ENCODE measurements at places on chromosomes 16 and 17.

- no peak for DNase-seq
Measured at GRCh38 chr17:79802736-79803420, 6.0 kb upstream of the CBX8 start.

- DNase-seq = no peak
Measured at GRCh38 chr17:71849783-71850768, 270.7 kb upstream of the SOX9 start.

- DNase-seq = no peak
Measured at GRCh38 chr17:80507965-80508364, 31.6 kb upstream of the NPTX1 start.

DNA sequence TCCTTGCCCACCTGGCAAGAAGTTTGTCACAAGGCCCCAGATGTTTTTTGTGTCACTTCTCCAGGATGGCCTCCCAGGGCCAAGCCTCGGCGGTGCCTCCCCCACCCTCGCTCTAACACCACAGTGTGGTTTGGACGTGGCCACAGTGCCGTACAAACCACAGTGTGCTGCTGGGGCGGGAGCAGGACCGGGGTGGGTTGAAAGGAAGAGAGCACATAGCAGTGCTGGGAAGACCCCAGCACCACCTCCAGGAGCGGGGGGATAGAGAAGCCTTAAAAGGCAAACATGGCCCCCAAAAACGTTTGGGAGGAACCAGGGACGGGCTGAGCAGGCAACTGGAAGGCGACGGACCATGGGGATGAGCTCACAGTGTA is 5.0 kb upstream of the BCL6B start:
- DNase-seq = no peak

DNA sequence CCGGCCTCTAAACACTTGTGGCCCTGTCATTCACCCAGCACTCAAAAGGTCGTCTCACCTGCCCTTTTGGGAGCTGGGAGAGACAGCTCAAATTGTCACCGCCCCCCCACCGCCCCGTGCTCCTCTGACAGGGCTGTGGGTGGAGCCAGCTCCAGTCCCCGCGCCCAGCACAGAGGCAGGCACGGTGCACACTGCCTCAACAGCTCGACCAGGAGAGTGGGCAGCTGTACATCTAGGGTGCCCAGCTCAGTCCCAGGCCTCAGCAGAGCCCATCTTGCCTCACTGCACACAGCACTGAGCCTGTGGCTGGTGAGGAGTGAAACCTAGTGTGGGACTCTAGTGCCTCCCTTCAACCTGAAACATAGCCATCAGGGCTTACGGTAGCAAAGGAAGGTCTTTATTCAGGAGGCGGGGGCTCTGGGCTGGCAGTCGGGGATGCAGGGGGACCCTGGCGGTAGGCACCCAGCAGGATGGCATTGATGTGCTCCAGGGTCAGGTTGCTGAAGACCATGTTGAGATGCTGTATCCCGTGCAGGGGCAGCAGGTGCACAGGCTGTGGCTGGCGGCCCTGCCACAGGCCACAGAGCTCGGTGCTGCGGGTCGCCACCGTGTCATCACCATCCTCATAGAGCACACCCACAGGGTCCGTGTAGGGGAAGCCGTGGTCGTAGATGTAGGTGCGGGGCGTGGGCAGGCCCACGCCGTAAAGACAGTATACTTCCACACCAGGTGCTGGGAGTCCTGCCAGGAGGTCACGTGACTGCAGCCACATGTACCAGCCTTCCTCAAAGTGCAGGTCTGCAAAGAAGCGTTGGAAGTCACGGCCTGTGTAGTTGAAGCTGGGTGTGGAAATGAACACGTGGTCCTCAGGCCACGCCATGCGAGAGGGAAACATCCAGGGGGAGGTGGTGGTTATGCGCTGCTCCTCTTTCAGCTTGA is 3.1 kb upstream of the PSMB10 start:
- no peak for DNase-seq

- DNase-seq = peak; percentile 56
Measured at GRCh38 chr16:81730090-81731051, 48.7 kb upstream of the PLCG2 start.

- no peak for DNase-seq
Measured at GRCh38 chr17:49996121-49996494, 1.1 kb upstream of the DLX3 start.

DNA sequence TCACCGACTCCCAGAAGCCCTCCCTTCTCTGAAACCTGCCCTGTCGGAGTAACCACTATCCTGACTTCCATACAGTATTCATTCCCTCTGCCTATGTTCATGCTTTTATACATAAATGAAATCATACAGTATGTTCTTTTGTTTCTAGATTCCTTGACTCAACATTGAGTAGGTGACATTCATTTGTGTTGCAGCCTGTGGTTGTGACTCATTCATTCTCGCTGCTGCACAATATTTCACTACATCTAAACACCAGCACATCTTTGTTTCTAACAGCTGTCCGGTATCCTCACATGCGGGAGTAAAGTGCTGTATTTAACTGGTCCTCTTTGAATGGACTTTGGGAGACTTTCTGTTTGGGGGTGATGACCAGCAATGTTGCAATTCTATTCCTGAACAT is 135.0 kb upstream of the FOXF1 start:
- peak; percentile 81 for DNase-seq

DNA sequence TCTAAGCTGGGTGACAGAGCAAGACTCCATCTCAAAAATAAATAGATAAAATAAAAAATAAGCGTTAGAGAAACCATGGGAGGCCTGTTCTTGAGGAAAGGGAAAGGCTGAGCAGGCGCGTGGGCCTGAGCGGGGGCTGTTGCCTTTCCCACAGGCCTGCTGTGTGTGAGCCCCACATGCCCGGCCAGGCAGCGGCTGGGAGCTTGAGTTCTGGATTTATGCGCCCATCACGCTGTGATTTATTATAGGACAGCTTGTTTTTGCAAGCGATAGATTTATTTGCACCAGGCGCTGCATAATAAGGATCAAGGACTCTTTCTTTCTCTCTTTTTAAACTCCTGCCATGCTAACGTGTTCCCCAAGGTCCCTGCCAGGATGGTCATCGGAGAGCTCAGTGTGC is 14.8 kb upstream of the WFDC1 start:
- DNase-seq = no peak

GRCh38 chr17:77210946-77211541 is 70.3 kb downstream of the SEC14L1 start:
- DNase-seq = no peak

DNA sequence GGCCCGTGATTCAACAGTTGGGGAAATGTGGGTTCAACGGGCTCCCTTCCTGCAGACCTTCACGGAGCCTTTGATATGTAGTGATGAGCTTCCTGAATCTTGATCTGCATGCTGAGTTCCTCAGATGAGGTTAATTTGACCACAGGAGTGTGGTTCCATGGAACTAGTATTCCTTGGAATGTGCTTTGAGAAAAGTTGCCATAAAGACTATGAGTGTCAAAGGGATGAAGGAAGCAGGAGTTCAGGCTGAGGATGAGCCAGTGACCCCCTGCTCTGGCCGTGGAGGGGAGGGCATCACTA is 229.2 kb downstream of the MSI2 start:
- DNase-seq = no peak

- no peak for DNase-seq
Measured at GRCh38 chr16:17162560-17162959, 308.2 kb downstream of the XYLT1 start.

GRCh38 chr16:63737633-63738032 is 1384.2 kb downstream of the CDH11 start:
- DNase-seq = no peak

DNA sequence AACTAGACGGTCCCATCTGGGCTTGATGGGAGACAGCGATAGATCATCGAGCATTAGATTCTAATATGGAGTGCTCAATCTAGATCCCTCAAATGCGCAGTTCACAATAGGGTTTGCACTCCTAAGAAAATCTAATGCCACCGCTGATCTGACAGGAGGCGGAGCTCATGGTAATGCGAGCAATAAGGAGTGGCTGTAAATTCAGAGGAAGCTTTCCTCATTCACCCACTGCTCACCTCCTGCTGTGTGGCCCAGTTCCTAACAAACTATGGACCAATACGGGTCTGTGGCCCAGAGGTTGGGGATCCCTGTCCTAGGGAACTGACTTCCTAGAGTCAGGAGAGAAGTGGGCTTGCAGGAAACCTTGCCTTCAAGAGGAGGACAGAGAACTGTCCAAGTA is 25.2 kb upstream of the AMZ2 start:
- DNase-seq = no peak

DNA sequence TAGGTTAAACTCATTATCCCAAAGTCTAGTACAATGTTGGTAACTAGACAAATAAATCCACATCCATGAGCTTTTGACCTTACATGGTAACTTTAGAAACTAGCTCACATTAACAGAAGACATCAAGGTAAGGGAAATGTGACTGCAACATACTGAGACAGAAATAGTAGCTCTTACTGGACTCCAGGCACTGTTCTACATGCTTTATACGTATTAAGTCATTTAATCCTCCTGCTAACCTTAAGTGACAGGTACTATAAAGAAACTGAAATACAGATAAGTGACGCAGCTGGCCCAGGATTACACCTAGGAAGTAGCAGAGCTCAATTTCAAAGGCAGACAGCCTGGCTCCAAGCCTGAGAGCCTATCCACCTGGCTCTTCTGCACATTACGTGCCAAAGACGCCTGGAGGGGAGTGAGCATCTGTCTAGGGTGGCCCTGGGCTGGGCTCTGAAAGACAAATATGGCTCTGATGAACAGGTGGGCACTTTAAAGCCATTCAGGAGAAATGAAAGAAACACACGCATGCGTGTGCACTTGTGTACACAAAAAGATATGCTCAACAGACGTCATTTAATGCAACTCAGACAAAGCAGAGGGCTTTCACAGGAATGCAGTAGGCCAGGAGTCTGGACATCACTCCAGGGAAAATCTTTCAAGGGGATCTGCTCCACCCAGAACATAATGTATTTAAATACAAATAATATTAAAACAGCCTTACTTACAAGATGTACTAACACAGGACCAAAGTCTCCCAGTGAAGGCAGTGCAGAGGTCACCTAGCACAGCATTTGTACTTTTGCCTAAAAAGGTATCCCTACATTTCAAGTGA is 4.4 kb downstream of the ZC3H7A start:
- no peak for DNase-seq

GRCh38 chr17:2776589-2777241 is 19.5 kb upstream of the RAP1GAP2 start:
- no peak for DNase-seq

- no peak for DNase-seq
Measured at GRCh38 chr16:87150681-87151280, 166.4 kb downstream of the C16orf95 start.

- no peak for DNase-seq
Measured at GRCh38 chr16:634051-634670, 1.9 kb downstream of the METTL26 start.

DNA sequence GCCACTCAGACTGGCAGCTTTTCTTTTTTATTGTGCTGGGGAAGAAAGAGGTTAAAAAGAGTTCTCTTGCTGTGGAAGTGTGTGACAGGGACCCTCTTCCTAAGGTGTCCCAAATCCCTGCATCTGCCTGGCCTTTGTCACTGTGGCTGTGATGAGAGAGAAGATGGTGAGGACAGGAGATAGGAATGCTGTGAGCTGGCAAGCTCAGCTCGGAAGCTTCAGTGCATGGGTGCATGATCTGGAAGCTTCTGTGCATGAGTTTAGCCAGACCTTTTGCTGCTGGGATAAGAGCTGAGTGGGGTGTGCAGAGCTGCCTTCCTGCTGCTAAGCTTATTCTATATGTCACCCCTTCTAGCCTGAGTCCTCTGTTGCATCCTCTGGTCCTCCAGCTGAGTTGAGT is 103.3 kb upstream of the CACNG3 start:
- no peak for DNase-seq

GRCh38 chr17:39138431-39139160 is 12.8 kb downstream of the PLXDC1 start:
- DNase-seq = no peak

DNA sequence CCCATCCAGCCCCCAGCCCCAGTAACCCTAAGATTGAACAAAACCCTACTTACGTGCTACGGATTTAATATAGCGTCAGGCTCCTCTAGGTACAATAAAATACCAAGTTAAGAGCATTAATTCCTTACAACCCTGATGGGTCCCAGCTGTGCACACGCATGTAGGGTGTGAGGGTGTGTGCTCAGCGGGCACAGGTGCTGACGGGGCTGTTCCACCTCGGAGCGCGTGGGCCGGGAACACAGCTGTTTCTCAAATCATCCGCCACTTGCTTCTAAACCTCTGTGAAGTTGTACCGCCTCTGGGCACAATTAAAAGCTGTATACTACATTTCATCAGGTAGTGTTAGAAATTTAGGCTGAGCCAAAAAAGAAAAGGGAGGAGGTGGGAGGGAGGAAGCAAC is 478.6 kb downstream of the MAF start:
- DNase-seq = no peak

GRCh38 chr16:15807603-15808009 is 49.2 kb downstream of the MYH11 start:
- no peak for DNase-seq

GRCh38 chr16:57528499-57529390 is 7.6 kb downstream of the CCDC102A start:
- DNase-seq = no peak

- peak; percentile 9 for DNase-seq
Measured at GRCh38 chr16:83296505-83296904, 511.3 kb upstream of the HSBP1 start.

GRCh38 chr17:27810211-27810901 is 10.0 kb upstream of the NOS2 start:
- DNase-seq = no peak

- DNase-seq = no peak
Measured at GRCh38 chr17:7887038-7887481, 1.5 kb upstream of the CHD3 start.

DNA sequence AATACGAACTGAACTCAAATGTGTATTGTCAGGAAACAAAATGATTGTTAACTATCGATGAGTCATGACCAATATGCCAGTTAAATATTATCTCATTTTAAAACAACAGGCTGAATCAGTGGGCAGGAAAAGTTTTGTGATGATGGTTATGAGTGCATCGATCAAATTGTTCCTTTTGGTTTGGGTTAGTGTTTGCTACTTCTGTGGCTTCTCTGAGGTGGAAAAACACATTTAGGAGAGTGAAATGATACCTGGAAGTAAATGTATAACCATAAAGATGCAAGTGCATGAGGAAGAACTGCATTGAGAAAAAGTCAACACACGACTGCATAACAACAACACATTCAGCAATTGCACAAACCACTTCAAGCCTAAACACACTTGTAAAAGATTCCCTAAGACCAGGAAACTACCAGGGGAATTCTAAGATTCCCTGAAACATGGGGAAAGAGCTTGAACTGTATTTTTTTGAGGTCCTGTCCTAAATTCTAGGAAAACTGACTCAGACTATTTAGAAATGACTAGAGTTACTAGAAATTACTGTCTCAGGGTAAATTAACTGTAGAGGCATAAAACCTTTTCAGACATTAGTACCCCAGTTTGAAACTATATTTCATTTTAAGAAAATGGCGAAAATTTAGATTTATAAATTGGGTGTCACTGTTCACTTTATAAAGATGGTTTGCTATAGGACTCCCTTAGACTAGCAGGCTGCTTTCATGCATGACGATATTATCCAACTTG is 44.8 kb downstream of the CDYL2 start:
- DNase-seq = no peak

- DNase-seq = peak; percentile 51
Measured at GRCh38 chr16:54473226-54473993, 186.8 kb upstream of the IRX3 start.

- DNase-seq = no peak
Measured at GRCh38 chr17:76208120-76208519, 32.2 kb downstream of the RNF157 start.

GRCh38 chr17:76063875-76064546 is 8.3 kb downstream of the SRP68 start:
- DNase-seq = no peak

GRCh38 chr16:11423315-11424117 is 78.3 kb downstream of the RMI2 start:
- DNase-seq = no peak

- DNase-seq = no peak
Measured at GRCh38 chr16:77336637-77337036, 98.2 kb downstream of the ADAMTS18 start.

All from foreskin fibroblast (primary cell).